ENCODE measurements at places on chromosomes 7 and 10. TPM values are rescaled to one million over a fixed set of nuclear protein-coding genes. Genes with fewer than 3 reads are reported as not detected.

ZDHHC6 gene
- 36.6 TPM for total RNA-seq

FZD1 gene
- total RNA-seq: 0.16 TPM

HOXA4 gene
- total RNA-seq: not detected

OR9A2 gene
- total RNA-seq: not detected

ALDH18A1 gene
- total RNA-seq: 119 TPM

ITGB8 gene
- not detected for total RNA-seq

CYP3A7 gene
- not detected for total RNA-seq

GNA12 gene
- 21.1 TPM for total RNA-seq

GCK gene
- total RNA-seq: 2.6 TPM

C10orf62 gene
- total RNA-seq: not detected

Data from activated CD8-positive, alpha-beta T cell treated with anti-CD3 and anti-CD28 coated beads for 36 hours (primary cell).